ENCODE measurements at places on chromosomes 5 and 9. TPM values are rescaled to one million over a fixed set of nuclear protein-coding genes. Genes with fewer than 3 reads are reported as not detected.

DNA sequence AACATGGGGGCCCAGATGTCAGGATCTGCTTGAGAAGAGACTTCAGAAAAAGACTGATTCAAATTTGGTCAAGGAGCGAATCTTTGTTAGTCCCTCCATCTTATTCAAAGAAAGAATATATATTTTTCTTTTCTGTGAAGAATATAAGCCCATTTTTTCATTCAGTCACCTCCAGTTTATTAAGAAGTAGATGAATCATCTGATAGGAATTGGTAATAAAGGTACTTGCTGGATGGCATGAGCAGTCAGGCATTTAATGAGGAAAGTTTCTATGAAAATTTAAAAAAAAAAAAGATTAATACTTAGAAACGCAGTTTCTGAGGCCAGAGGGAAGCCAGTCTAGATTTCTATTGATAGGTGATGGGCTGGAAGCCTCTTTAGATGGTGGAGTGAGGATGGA lies 373.1 kb upstream of the SMC2 start:
- no peak overlapping the region for H3K27ac ChIP-seq
- no peaks in the 10 kb centered on the region for H3K36me3 ChIP-seq
- no peaks in the 10 kb centered on the region for H3K27me3 ChIP-seq
- H3K4me1 ChIP-seq, result no peaks in the 10 kb centered on the region
- no peak for DNase-seq

GRCh38 chr9:19117039-19117716 lies 10.1 kb downstream of the PLIN2 start:
- H3K4me3 ChIP-seq, result no peak overlapping the region
- no peak for DNase-seq
- peaks cover 55% of the 10 kb centered on the region for H3K36me3 ChIP-seq
- no peaks in the 10 kb centered on the region for H3K4me1 ChIP-seq
- H3K27ac ChIP-seq, result no peak overlapping the region
- no peaks in the 10 kb centered on the region for H3K27me3 ChIP-seq

UGT3A2 gene
- total RNA-seq, result not detected

NUDCD2 gene
- 36.2 TPM for total RNA-seq

PPP2R2B gene
- 4.2 TPM for total RNA-seq

GRCh38 chr5:90227683-90228082 lies 181.9 kb downstream of the CETN3 start:
- no peaks in the 10 kb centered on the region for H3K36me3 ChIP-seq
- no peak for DNase-seq
- H3K27ac ChIP-seq, result no peak overlapping the region
- H3K27me3 ChIP-seq, result no peaks in the 10 kb centered on the region
- no peak overlapping the region for H3K4me3 ChIP-seq

DNA sequence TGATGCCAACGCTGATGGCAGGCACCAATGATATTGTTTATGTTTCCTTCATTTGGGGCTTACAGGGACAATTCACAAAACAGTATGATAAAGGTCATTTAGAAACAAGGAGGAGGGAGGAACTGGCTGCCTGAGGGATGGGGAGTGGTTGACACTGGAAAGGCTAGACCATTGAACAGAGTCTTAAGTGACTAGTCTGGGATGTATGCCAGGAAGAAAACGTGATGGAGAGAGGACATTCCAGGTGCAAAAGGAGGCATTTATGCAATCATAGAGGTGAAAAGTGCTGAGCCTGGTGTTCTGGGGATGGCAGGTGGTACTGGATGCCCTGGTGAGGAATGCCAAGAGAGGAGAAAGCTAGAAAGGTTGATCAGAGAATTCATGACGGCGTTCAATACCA lies 153.4 kb downstream of the ZNF462 start:
- H3K27ac ChIP-seq, result no peak overlapping the region
- H3K4me1 ChIP-seq, result no peaks in the 10 kb centered on the region
- no peak for DNase-seq
- H3K27me3 ChIP-seq, result no peaks in the 10 kb centered on the region
- H3K4me3 ChIP-seq, result no peak overlapping the region

GRCh38 chr5:73464016-73464745 lies 15.6 kb upstream of the FOXD1 start:
- DNase-seq, result no peak
- no peaks in the 10 kb centered on the region for H3K4me1 ChIP-seq
- H3K4me3 ChIP-seq, result no peak overlapping the region
- H3K36me3 ChIP-seq, result no peaks in the 10 kb centered on the region

EPB41L4B gene
- 0.44 TPM for total RNA-seq

GRCh38 chr5:14665101-14665822 lies 744 bp downstream of the OTULIN start:
- no peaks in the 10 kb centered on the region for H3K27me3 ChIP-seq
- no peak for DNase-seq
- peak overlapping the region; percentile 73 for H3K4me3 ChIP-seq

SNX24 gene
- total RNA-seq, result 4.0 TPM

DNA sequence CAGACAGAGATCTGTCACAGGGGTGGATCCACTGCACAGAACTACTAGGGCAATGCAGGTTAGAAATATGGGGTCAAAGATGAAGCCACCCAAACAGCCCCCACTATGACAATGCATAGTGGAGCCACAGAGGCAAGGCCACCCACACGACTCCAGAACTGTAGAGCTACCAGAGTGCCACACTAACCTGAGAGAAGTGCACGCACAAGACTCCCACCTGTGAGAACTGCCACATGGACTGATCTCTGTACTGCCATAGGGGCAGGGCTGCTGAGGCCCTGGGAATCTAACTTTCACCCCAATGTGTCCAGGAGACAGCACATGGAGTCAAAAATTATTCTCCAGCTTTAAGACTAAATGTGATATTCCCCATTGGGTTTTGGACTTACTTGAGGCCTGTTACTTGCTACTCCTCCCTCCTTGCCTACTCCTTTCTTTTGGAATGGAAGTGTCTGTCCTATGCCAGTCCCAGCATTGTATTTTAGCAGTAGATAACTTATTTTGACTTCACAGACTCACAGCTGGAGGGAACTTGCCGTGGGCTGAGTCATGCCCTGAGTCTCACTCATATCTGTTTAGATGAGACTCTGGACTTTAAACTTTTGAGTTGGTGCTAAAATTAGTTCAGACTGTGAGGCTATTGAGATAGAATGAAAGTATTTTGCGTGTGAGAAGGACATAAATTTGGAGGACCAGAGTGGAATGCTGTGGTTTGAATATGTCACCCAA lies 853.3 kb downstream of the MAT2B start:
- peak overlapping the region; percentile 76 for H3K27ac ChIP-seq
- H3K4me1 ChIP-seq, result no peaks in the 10 kb centered on the region
- no peaks in the 10 kb centered on the region for H3K36me3 ChIP-seq
- DNase-seq, result no peak
- no peaks in the 10 kb centered on the region for H3K27me3 ChIP-seq
- no peak overlapping the region for H3K4me3 ChIP-seq

TEX48 gene
- total RNA-seq, result 0.46 TPM

ZNF883 gene
- 0.95 TPM for total RNA-seq
